ENCODE measurements at places on chromosomes 16 and 17.

DNA sequence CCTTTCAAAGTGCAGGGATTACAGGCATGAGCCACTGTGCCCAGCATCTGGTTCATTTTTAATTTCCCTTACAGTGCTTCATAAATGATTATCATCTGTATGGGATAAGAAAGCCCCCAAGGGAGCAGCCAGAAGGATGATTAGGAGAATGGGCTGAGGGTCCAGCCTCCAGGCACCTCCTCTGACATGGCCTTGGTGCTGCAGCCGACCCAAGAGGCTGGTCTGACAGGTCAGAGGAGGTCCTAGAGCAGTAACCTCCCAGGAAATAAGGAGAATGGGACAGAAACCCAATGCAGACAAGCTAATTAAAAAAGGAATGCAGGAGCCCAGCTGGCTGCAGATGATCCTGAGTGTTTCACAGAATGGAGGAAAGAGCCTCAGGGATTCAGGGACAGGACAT lies 29.0 kb downstream of the MRC2 start:
- DNase-seq, result no peak

DNA sequence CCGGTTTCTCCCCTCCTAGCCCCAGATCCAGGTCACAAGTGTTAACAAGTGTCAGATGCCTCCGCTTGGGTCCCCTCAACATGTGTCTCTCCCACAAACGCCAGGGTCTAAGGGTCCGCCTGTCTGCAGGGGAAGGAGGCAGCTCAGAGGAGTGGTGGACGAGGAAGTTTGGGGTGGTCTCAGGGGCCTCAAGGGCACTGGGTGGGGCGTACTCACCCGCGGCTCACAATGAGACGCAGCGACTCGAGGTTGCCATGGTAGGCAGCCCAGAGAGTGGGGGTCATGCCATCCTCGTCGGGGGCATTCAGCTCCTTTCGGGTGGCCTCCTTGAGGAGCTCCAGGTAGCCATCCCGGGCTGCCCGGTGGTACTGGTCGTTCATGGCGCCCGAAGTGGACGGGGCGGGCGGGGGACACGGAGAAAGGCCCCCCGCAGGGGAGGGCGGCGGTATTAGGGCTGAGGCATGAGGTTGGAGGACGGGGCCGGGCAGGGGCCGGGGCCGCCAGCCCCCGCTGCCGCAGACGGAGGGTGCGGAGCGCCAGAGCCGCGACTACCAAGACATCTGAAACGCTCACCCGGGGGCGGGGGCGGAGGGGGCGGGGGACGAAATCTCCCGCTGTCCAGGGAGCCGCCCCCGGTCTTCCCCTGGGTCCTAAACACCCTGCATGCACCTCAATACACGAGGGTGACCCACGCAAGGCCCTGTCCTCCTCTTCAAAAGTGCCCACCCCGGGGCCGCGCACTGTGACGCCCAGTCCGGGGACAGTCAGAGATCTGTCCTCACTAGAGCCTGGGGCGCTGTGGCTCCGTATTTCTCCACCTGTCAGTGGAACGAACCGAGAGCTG lies at the start of gene USH1G:
USH1G (minus strand) TSS at position 562 of the 844 bp plus-strand sequence; CDS start at position 380, 182 bp downstream.
- no peak for DNase-seq

- DNase-seq, result peak; percentile 12
Observed at GRCh38 chr17:67829331-67829730, 4.0 kb downstream of the BPTF start.

GRCh38 chr16:15509593-15510535 lies 75.5 kb downstream of the BMERB1 start:
- no peak for DNase-seq

DNA sequence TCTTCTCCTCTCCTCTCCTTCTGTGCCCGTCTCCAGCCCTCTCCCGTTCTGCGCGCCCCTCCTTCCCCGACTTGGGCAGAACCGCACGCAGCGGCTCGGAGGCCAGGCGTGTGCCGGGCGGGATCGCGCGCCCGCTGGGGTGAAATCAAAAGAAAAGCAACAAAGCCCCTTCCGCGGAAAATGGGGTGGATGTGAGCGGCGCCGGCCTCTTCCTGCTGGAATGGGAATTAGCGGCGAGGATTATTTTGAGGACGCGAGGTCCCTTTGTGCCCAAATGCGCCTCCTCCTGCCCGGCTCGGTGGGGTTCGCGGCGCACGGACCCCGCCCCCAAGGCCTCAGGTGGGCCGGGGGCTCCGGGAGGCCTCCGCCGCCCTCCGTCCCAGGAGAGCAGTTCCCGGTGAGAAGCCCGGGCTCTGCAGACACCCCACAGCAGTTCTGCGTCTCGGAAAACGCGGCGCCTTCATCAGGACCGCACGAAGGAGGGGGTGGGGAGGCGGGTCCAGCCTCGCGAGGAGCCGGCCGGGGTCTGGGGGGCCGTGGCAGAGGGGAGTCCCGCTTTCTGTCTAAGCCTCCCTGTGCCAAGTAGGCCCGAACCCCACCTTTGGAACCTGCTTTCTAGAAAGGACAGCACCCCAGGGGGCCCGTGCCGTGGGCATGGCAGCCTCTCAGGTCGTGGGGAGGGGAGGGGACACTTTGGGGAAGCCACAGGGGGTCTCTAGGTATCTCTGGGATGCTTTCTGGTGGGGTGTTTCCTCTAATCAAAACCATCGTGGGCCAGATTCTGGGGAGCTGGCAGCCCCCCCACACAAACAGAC lies 91.0 kb upstream of the CBX4 start:
- no peak for DNase-seq

- DNase-seq, result no peak
Observed at GRCh38 chr16:66427871-66428681, 981 bp downstream of the BEAN1 start.

GRCh38 chr16:55949518-55949917 lies 74.3 kb upstream of the CES5A start:
- DNase-seq, result no peak

DNA sequence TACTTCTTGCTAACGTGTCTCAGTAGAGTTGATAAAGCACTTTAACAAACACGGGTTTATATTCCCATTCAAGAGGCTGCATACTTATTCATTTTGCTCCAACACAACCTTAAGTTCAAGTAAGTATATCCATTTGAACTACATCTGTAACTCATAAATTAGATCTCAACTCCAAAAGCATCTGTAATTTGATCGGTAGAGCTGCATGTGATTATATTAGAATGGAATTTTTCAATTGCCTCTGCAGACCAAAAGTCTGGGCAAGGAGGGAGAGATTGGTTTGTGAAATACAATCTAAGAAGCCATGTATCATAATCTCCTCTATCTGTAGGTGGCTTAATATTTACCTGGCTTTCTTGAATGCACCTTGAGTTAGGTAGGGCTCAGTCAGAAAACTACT lies 371.0 kb downstream of the RBFOX1 start:
- no peak for DNase-seq

GRCh38 chr17:80819422-80820164 lies 172.0 kb upstream of the CHMP6 start:
- DNase-seq, result no peak

DNA sequence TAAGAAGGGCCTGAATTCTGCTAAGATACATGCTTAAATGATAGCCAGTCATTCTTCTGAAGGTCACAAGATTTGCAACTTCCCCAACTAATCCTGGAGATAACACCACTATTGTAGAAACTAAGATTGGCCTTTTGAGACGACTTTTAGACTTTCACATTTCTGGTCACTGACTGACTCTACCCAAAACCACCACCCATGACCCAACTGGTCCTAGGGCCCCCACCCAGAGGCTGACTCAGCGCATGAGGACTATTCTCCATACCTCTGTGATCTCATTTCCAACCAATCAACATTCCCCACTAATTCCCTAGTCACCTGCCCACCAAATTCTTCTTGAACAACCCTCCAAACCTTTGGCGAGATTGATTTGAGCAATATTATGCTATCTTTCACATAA lies 1299.0 kb downstream of the CDH11 start:
- no peak for DNase-seq

GRCh38 chr17:40606548-40607353 lies 40.9 kb downstream of the SMARCE1 start:
- DNase-seq, result no peak

- DNase-seq, result no peak
Observed at GRCh38 chr17:15651583-15652110, 32.1 kb upstream of the FBXW10B start.

- no peak for DNase-seq
Observed at GRCh38 chr17:42181851-42182207, 887 bp upstream of the KCNH4 start.

DNA sequence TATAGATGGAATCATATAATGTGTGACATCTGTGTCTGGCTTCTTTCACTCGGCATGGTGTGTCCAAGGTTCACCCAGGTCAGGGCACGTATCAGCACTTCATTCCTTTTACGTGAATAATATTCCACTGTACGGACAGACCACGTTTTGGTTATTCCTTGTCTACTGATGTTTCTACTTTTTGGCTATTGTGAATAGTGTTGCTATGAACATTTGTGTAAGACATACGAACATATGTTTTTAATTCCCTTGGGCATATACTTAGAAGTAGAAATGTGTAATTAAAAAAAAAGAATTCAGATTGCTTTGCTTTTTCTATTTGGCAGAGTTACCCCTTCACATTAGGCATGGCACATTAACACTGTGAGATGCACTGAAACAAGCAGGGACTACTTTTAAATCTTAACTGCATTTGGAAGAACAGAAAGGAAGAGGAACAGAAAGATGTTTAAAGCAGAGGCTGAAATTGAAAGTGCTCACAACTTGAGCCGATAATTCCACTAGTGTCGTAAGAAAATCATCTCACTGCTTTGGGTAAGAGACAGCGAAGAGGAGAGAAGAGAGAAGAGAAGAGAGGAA lies 105.3 kb downstream of the VPS53 start:
- DNase-seq, result no peak

GRCh38 chr17:50462446-50462845 lies 6.2 kb downstream of the CHAD start:
- DNase-seq, result no peak

DNA sequence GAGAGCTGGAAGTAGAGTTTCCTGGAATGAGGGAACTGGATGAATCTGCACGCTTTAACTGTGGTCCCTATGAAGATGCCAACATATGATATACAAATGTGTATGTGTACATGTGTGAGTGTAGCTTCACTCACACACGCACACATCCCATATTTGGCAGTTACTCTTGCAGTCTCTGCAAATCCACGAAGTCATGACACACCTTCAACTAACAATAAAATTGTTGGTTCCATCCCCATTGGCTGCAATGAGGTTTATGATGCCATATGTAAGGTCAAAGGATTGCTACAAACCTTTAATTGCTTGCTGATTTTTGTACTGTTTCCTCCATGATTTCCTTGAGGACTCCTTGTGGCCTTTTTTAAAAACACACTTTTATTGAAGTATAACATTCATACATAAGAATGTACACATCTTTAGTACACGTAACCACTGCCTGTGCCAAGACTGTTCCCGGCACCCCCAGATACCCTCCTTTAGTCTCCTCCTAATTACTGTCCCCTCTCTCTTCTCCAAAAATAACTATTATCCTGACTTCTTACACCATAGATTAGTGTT lies 22.0 kb downstream of the MYO1D start:
- DNase-seq, result no peak

DNA sequence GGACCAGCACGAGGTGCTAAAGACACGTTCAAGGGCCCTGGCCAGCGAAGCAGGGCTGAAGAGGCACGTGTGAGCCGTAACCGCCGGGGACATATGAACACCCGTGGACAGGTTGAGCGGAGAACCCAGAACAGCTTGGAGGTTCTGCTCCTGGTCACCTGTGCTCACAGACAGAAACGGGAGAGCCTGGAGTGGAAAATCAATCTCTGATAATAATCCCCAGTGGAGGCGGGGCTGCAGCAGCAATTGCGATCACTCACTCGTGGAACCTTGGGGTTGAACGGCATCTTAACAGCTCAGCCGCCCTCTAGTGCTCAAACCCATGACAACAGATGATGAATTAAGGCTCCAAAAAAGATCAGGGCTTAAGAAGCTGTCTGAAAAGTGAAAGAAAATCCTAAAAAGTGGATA lies 25.6 kb downstream of the WIPI1 start:
- DNase-seq, result peak; percentile 39

- peak; percentile 29 for DNase-seq
Observed at GRCh38 chr17:76151896-76152454, 10.9 kb upstream of the FOXJ1 start.

GRCh38 chr17:36934144-36934691 lies 3.1 kb upstream of the LHX1 start:
- DNase-seq, result no peak

GRCh38 chr17:50144845-50145531 lies 5.5 kb downstream of the PPP1R9B start:
- no peak for DNase-seq

- no peak for DNase-seq
Observed at GRCh38 chr16:10878644-10879501, 1.9 kb downstream of the CIITA start.

DNA sequence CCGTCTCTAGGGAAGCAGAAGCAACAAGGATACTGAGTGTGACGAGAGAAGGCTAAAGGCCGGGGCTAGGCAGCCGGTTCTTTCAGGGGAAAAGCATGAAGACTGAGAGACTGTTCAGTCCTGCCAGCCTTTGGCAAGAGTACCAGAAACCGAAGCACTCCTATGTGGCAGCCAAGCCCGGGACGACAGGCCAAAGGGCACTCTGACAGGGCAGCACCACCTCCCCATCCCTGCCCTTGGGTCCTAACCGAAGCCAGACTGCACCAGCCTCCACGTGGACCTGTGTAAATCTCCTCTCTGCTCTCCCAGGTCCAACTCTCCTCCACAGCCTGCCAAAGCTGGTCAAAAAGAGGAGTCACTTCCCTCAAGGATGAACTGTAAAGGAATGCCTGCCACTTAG lies 23.5 kb upstream of the ALOX15 start:
- DNase-seq, result no peak

DNA sequence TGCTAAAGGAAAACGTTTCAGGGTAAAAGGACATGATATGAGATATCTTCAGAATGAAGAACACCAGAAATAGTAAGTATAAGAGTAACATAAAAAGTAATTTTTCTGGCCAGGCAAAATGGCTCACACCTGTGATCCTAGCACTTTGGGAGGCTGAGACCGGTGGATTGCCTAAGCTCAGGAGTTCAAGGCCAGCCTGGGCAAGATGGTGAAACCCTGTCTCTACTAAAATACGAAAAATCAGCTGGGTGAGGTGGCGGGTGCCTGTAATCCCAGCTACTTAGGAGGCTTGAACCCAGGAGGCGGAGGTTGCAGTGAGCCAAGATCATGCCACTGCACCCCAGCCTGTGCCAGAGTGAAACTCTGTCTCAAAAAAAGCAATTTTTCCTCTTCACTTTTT lies 56.6 kb upstream of the NFAT5 start:
- DNase-seq, result no peak

DNA sequence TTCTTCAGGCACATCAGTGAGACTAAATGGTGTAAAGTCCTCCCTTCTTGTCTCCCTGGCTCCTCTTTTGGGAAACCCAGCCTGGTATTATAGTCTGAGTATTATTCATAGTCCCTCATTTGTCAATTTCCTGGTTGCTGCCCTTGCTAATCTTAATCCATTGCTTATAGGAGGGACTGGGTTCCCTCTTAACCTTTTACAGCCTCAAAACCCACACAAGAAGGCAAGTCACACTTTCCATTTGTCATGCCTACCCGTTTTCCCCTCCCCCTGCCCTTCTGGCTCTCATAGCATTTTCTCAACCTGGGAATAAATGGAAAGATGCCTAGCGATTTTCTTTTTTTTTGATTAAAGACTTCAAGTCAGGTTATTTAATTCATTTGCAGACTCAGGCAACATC lies 124.8 kb downstream of the MAP2K6 start:
- no peak for DNase-seq

- DNase-seq, result no peak
Observed at GRCh38 chr17:4547118-4547906, 7.9 kb downstream of the MYBBP1A start.

GRCh38 chr16:2339521-2340484 lies 725 bp downstream of the ABCA3 start:
- DNase-seq, result peak; percentile 15

GRCh38 chr17:81097943-81098308 lies 63.0 kb downstream of the BAIAP2 start:
- DNase-seq, result no peak
